ENCODE measurements at places on chromosomes 6 and 20. TPM values are rescaled to one million over a fixed set of nuclear protein-coding genes. Genes with fewer than 3 reads are reported as not detected.

The SLC32A1 gene
- polyA plus RNA-seq: 0.89 TPM

The CD24 gene
- 929 TPM for polyA plus RNA-seq

The C20orf173 gene
- not detected for polyA plus RNA-seq

The DSP gene
- 62.6 TPM for polyA plus RNA-seq

The OPN5 gene
- 1.1 TPM for polyA plus RNA-seq

The RFX6 gene
- 0.08 TPM for polyA plus RNA-seq

The XKR7 gene
- 0.20 TPM for polyA plus RNA-seq

The BMP2 gene
- polyA plus RNA-seq: 18.3 TPM

The GGT7 gene
- polyA plus RNA-seq: 16.0 TPM

All from left renal cortex interstitium (tissue), 4 donors.